ENCODE measurements at places on chromosomes 2 and 18.

GRCh38 chr2:222445227-222445626, 20.9 kb downstream of the SGPP2 start:
- no peak for DNase-seq

DNA sequence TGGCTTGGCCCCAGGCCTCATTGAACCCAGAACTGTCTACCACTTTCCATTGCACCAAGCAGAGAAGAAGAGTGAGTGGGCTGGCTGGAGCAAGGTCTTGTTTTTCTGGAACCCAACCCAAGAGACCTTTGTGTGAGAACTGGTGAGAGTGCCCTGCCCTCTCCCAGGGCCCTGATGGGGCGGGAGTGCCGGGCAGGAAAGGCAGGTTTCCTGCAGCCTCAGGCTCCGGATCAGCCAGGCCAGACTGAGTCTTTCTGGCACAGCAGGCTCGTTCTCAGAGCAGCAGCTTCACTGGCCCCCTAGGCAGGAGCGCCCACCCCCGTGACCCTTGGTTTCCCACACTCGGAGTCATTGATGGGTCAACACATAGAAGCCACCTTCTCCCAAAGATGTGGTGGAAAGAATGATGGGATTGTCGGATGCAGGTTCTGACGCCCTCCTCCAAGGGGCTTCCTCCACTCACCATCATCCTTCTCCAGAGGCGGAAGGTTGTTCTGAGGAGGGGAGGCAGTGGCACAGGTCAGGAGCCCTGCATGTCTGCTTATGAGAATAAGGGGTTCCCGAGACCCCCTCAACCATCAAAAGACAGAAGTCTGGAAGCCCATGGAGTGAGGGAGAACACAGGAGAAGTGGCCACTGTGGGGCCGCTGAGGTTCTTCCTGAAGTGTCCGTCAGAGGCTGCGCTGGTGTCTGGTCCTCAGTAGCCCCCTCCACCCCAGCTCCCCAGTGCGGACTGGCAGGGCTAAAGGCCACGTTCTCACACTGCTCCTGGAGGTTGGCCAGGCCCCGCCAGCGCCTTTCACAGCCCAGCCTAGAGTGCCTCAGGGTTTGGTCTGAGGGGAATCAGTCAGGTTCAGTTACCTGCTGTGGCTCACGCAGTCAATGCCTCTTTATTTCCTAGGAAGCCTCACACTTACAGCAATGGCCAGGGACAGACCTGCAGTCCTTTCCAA, 62.8 kb upstream of the LAPTM4A start:
- no peak for DNase-seq

GRCh38 chr2:152544638-152545037, 172.6 kb downstream of the PRPF40A start:
- no peak for DNase-seq

GRCh38 chr2:85865539-85866164, 23.1 kb downstream of the ST3GAL5 start:
- DNase-seq = no peak

- DNase-seq = no peak
These were observed 56.9 kb downstream of the FBXO11 start for GRCh38 chr2:47849368-47849767.

DNA sequence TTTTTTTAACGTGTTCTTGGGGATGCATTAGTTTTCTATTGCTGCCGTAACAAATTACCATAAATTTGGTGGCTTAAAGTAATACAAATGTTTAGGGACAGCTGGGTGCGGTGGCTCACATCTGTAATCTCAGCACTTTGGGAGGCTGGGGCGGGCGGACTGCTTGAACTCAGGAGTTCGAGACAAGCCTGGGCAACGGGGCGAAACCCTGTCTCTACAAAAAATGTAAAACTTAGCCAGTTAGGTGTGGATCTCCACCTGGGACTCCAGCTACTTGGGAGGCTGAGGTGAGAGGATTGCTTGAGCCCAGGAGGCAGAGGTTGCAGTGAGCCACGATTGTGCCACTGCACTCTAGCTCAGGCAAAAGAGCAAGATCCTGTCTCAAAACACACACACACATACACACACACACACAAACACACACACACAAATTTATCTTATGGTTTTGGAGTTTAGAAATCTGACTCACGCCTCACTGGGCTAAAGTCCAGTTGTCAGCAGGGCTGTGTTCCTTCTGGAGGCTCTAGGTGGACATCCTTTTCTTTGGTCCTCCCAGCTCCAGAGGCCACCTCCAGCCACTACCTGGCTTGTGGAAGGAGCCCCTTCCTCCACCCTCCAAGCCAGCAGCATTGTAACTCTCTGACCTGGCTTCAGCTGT, 76.1 kb downstream of the SEPTIN10 start:
- no peak for DNase-seq
